T-helper 1 cell (primary cell): ENCODE measurements at places on chromosomes 6 and 20.

DNA sequence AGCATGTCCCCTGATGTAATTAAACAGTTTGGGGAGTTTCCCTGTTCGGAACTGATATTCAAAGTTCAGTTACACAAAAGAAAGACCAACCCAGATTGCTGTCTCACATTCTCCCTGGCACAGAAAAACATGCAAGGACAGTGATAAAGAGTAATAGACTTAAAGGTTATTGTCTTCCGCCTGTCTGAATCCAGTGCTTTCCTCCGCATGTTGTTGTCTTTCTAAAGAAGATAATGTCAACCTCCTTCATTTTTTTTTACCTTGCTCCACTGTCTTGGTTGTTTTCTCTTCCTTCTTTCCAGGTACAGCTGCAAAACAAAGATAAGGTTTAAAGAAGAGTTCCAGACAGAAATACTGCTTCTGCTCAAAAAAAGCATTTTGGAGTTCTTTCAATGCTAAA is 284.5 kb downstream of the TRDN start:
- no peak for DNase-seq

GRCh38 chr6:113630738-113631535 is 226.2 kb upstream of the MARCKS start:
- no peak for DNase-seq

GRCh38 chr6:105978974-105979373 is 107.2 kb upstream of the PRDM1 start:
- no peak for DNase-seq

GRCh38 chr20:1876217-1876921 is 18.8 kb upstream of the SIRPA start:
- DNase-seq: no peak

DNA sequence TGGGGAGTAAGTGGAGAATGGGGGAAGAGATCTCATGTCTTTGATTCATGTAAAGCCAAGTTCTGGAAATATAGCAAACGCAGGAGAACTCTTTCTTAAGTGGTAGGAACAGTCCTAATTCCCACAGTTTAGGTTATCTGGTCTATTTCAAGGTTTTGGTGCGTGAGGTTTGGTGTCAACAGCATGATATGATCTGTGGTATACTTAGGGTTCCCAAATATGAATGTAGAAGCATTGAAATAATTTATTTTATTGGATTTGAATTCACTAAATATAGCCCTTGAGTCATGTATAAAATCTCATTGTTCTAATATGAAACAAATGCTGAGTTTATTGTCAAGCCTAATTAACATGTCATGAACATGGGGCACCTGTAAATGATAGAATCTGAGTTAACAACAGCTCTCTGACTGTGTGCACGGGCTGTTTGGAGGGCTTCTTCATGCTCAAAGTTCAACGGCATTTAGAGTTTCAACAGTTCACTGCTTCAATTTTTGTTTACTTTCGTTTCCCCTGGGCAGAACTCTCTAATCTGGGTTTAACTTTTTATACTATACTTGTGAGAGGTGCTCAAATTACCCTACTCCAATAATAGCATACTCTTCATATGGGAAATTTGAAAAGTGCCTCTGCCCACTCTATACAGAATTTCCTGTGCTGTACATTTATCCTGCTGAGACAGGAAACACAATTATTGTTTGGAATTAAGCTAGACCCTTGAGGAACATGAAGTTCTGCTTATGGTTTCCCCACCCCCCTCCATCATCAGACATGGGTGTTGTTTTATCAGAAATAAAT is 236.3 kb upstream of the ZNF217 start:
- no peak for DNase-seq

GRCh38 chr6:36095497-36096391 is 34.6 kb upstream of the MAPK13 start:
- DNase-seq: no peak

DNA sequence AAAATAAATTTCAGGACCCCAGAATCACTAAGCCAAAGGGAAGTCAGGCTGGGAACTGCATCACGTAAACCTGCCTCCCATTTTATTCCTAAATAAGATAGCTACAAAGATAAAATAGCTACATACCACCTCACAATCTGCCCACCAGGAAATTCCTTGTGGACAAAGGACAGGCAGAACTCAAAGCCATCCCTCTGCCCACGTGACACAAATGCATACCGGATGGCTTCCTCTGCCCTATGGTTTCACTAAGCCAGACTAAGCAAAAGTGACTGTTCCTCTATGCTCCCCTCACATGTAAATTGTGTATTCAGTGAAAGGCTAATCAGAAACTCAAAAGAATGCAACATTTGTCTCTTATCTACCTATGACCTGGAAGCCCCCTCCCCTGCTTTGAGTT is 15.0 kb downstream of the MBOAT1 start:
- DNase-seq: no peak

DNA sequence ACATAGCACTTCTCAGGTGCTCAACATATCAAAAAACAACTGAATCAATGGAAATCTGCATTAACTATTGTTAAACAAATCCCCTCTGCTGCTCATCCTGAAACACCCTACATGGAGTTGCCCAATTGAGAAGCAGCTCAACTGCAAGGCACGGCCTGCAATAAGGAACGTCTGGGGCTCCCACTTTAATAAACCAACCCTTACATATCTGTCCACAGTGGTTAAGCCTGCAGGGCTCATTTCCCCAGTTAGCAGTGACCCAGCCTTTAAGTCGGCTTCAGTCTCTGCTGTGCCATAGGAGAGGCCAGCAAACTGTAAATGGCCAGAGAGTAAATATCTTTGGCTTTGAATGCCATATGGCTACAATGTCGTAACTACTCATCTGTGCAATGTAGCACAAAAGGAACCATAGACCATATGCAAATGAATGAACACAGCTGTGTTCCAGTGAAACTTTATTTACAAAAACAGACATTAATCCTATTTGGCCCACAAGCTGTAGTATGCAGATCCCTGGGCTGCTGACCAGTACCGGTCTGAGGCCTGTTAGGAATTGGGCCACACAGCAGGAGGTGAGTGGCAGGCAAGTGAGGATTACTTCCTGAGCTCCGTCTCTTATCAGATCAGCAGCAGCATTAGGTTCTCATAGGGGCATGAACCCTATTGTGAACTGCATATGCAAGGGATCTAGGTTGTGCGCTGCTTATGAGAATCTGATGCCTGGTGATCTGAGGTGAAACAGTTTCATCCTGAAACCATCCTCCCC is 522.7 kb upstream of the CDH4 start:
- no peak for DNase-seq

DNA sequence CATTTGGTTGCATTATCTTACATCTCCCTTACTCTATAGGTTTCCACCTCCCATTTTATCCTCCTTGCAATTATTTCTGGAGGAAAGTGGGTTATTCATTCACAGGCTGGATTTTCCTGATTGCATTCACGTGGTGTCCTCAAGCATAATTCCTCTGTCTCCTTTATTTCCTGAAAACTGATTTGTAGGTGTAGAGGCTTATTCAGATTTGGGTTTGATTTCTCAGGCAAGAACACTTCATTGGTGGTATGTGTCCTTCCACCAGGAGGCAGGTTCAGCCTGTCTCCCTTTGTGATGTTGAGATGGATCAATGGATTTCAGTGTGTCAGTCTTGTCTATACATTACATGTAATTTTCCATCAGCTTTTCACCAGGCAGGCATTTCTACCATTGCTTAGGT is 17.3 kb downstream of the DNPH1 start:
- DNase-seq: no peak

GRCh38 chr6:53758496-53758895 is 36.3 kb upstream of the LRRC1 start:
- DNase-seq: no peak

DNA sequence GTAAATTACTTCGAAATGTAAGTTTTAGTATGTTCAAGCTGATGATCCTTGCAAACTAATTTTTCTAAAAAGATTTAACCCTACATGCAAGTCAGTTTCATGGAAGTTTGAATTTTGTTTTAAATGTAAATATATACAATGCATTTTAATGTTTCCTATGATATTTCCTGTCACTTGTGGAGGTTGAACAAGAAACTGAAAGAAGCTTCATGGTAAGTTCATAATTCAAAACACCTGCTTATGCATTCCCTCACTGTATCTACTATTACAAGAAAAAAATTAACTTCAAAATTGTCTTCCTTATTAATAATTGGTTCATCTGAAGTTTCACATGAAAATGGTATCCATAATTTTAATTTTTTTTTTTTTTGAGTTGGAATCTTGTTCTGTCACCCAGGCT is 24.8 kb downstream of the KIF6 start:
- no peak for DNase-seq

GRCh38 chr6:38985839-38986238 is 62.7 kb upstream of the GLP1R start:
- DNase-seq: no peak

GRCh38 chr6:21998582-21998981 is 298.3 kb downstream of the PRL start:
- DNase-seq: no peak

DNA sequence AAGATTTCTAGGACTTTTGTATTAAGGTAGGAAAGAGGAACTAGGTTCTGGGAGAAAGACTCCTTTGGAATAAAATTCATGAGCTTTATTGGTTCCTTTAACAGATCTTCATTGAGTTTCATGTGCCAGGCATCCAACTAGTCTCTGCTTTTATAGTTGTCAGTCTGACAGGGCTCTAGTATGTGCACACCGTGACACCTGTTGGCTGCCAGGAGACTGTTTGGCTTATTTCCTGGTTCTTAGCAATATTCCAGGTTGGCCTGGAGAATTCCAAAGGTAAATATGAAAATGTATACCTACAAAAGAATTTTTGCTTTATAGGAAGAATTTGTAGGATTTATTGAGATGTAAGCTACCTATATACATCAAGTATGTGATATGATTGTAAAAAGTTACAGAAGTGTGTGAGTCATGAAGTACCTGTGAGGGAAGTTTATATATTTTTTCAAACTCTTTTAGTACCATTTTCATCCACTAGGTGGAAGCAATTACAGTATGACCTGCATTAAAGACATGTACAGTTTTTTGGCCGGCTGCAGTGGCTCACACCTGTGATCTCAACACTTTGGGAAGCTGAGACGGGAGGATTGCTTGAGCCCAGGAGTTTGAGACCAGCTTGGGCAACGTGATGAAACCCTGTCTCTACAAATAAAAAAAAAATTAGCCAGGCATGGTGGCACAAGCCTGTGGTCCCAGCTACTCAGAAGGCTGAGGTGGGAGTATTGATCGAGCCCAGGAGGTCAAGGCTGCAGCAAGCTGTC is 35.2 kb downstream of the NDUFAF5 start:
- DNase-seq: no peak
